ENCODE measurements at places on chromosomes 16 and 17. TPM values are rescaled to one million over a fixed set of nuclear protein-coding genes. Genes with fewer than 3 reads are reported as not detected.

DNA sequence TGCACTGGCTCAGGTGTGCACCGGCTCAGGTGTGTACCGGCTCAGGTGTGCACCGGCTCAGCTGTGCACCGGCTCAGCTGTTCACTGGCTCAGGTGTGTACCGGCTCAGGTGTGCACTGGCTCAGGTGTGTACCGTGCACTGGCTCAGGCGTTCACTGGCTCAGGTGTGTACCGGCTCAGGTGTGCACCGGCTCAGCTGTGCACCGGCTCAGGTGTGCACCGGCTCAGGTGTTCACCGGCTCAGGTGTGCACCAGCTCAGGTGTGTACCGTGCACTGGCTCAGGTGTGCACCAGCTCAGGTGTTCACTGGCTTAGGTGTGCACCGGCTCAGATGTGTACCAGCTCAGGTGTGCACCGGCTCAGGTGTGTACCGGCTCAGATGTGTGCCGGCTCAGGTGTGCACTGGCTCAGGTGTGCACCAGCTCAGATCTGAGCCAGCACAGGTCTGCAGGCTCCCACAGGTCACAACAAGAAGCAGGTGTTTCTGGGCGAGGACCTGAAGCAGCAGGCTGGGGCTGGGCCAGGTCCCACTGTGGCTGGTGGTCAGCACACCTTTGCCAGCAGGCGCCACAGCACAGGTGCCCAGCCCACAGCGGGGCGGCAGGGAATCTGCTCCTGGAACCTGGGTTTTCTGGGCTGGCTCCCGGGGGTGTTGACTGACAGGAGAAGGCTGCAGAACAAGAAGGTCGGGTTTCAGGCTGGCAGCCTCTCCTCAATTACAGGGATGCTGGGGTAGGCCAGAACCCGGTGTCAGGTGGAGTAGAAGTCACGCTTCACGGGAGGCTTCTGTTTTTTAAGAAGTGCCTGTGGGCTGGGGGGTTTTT is 17.2 kb downstream of the METRNL start:
- no peaks in the 10 kb centered on the region for H3K27me3 ChIP-seq
- no peak for DNase-seq
- H3K4me1 ChIP-seq: peaks cover 39% of the 10 kb centered on the region
- peaks cover 2% of the 10 kb centered on the region for H3K36me3 ChIP-seq

- H3K27me3 ChIP-seq: no peaks in the 10 kb centered on the region
- no peaks in the 10 kb centered on the region for H3K36me3 ChIP-seq
- no peak overlapping the region for H3K4me3 ChIP-seq
Measured at GRCh38 chr17:42431758-42432161, 8.7 kb upstream of the CAVIN1 start.

DNA sequence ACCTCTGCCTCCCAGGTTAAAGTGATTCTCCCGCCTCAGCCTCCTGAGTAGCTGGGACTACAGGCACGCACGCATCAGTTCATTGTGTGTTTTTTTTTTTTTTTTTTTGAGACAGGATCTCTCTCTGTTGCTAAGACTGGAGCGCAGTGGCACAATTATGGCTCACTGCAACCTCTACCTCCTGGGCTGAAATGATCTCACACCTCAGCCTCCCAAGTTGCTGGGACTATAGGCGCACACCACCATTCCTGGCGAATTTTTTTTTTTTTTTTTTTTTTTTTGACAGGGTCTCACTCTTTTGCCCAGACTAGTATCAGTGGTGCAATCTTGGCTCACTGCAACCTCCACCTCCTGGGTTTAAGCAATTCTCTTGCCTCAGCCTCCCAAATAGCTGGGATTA is 17.8 kb upstream of the RAPGEFL1 start:
- no peak overlapping the region for H3K4me3 ChIP-seq
- H3K27ac ChIP-seq: no peak overlapping the region
- no peak for DNase-seq
- peaks cover 58% of the 10 kb centered on the region for H3K36me3 ChIP-seq
- no peaks in the 10 kb centered on the region for H3K4me1 ChIP-seq

DNA sequence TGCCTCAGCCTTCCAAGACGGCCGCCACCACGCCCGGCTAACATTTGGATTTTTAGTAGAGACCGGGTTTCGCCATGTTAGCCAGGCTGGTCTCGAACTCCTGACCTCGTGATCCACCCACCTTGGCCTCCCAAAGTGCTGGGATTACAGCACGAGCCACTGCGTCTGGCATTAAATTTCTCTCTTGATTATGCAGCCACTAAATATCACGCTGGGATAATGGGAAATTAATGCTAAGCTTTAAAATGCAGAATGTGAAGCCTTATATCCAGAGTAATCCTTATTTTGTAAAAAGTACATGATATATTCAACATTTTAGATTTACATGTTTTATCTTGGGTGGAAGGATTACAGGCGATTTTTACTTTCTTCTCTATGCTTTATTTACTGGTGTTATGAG is 89.2 kb downstream of the ANKRD11 start:
- no peaks in the 10 kb centered on the region for H3K36me3 ChIP-seq
- no peaks in the 10 kb centered on the region for H3K27me3 ChIP-seq
- H3K27ac ChIP-seq: no peak overlapping the region
- no peak for DNase-seq
- H3K4me1 ChIP-seq: peaks cover 65% of the 10 kb centered on the region

HOXB6 gene
- total RNA-seq: 2.9 TPM

GRCh38 chr17:62902531-62903220 is 63.4 kb upstream of the TANC2 start:
- no peak for DNase-seq
- H3K4me1 ChIP-seq: no peaks in the 10 kb centered on the region
- H3K4me3 ChIP-seq: no peak overlapping the region
- no peak overlapping the region for H3K27ac ChIP-seq
- no peaks in the 10 kb centered on the region for H3K27me3 ChIP-seq

PLXDC1 gene
- total RNA-seq: 40.0 TPM
